Purkinje cell (primary cell): ENCODE measurements at places on chromosomes 13 and 19. TPM values are rescaled to one million over a fixed set of nuclear protein-coding genes. Genes with fewer than 3 reads are reported as not detected.

C19orf85 gene
- polyA plus RNA-seq: not detected in 2 replicates

ZNF486 gene
- 0.28 and 3.4 TPM in 2 replicates for polyA plus RNA-seq

METTL21C gene
- 21.0 and 24.3 TPM in 2 replicates for polyA plus RNA-seq

OR4F17 gene
- not detected in 2 replicates for polyA plus RNA-seq

FAM216B gene
- not detected in 2 replicates for polyA plus RNA-seq
